ENCODE measurements at places on chromosomes 7 and 10.

DNA sequence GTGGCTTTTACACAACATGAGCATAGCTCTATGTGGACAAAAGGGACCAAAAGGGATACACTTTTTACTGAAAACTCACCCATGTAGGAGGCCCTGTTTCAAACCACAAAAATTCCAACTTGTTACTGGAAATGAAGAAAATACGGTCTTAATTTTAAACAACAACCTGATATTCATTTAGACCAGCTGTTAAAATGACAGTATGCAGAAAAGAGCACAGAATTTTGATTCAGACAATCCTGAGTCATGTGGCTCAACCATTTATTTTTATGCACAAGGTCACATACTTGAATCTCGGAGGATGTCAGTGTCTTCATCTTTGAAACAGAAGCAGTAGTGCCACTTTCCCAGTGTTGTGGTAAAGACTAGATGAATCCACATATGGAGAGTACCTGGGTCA lies 426.5 kb upstream of the NFE2L3 start:
- DNase-seq, result no peak

GRCh38 chr7:108051454-108051853 lies 48.5 kb upstream of the LAMB1 start:
- DNase-seq, result no peak

GRCh38 chr7:158396982-158397862 lies 190.4 kb downstream of the PTPRN2 start:
- DNase-seq, result no peak

GRCh38 chr10:79159785-79160184 lies 91.0 kb downstream of the ZMIZ1 start:
- DNase-seq, result no peak

GRCh38 chr7:28955718-28956607 lies 2.2 kb downstream of the TRIL start:
- no peak for DNase-seq

GRCh38 chr10:49290131-49290530 lies 8.8 kb upstream of the C10orf71 start:
- DNase-seq, result no peak

DNA sequence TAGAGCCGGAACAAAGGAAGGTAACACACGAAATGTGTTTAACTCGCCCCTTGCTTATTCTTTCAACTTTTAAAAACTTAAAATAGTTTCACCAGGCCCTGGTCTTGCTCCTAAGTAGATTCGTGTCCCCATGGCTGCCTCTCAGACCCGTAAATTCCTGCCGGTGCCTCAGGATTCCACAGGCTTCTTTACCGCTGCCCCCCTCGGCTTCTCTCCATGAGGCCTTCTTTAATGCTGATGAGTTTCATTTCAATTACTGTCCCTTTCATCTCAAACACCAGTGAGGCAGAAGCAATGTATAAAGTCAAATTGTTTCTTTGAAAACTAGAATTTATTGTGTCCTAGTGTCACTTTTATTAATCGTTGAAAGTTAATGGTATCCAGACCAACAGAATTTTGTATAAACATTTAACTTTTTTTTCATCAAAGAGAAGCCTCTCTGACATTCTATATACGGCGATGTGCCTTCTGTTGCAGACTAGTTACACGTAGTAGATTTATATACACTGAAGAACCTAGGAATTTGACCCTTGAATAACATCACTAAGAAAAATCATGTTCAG lies 225.2 kb downstream of the C7orf25 start:
- no peak for DNase-seq

DNA sequence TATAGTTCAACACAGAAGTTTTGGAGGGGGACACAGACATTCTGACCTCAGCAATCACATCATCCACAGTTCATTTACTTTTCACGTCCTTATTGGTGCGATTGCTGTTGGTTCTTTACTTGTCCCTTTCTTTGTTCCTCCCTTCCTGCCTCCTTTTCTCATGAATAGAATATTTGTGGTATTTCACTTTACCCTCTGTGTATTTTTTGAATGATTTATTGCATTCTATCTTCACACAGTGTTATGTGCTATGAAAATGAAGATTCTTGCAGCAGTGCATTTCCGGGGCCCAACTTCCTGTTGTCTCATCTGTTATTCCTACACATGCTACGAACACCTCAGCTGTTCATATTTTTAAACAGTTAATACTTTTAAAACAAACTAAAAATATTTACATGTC lies 179.6 kb downstream of the ZMYND11 start:
- no peak for DNase-seq

DNA sequence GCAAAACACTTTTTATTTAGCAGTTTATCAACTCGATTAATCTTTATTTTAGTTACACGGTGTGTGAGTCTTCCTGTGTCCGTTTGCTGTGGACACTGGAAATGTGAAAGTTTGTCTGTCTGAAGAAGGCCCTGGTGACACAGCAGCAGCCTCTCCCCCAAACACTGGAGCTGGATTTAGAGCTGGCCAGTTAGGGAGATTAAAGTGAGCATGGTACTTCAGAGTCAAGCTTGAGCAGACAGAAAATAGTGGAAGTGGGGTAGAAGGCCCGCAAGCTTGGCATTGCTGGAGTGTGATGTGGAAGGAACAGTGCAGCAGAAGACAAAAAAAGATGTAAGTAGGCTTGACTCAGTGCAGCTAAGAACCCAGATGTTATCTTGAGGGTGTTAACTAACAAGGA lies 85.9 kb downstream of the POM121L12 start:
- no peak for DNase-seq

DNA sequence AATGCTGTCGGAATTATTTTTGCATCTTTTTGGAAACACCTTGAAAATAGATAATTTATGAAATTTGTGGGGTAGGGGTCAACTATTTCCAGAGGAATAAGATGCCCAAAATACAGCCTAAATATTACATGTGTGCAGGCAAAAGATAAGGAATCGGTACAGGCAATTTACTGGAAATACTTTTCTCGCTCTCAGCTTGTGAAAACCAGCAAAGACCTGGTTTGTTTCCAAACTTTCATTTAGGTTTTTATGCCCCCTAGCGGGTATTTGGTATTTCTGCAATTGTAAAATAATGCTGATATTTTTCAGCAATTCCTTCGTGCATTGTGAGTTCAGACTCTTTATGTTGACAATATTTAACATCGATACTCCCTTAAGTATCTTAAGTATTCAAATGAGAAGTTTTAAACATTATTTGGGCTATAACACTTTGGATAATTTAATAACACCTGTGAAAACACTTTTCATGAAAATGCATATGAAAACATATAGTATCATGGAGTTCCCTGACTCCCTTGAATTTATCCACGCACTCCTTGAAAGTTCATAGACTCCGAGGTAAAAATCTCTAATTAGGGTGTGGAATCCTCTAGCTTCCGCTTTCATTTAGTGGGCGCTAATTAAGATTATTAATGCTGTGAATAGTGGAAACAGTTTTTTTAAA lies 132.4 kb downstream of the TSPAN12 start:
- no peak for DNase-seq

DNA sequence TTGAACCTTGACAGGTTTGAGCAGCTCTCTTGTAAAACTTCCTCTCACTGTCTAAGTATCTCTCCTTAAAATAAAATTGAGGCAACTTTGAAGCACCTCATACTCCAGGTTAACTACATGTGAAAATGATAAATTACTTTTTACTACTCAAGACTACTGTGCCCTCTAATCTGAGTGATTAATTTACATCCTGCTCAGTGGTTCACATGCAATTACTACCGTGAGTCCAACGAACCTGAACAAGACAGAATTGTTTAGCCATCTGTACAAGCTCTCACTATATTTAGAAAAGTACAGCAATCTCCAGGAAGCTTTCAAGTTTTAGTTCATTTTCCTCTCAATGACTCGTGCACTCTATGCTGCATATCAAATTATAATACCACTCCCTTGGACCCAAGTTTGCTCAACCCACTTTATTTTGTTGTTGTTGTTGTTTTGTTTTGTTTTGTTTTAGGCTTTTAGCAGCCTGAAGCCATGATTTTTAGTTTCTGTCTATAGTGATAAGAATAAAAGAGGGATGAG lies 21.2 kb downstream of the PDE1C start:
- DNase-seq, result no peak

GRCh38 chr10:32104622-32105509 lies 48.6 kb upstream of the KIF5B start:
- DNase-seq, result no peak

All from stimulated activated CD8-positive, alpha-beta memory T cell treated with anti-CD3 and anti-CD28 coated beads, Interleukin-4, amount 100 ng/mL, for 1 hour (primary cell).